ENCODE measurements at places on chromosomes 16 and 17.

- DNase-seq: no peak
These were observed 56.2 kb upstream of the RPL38 start for GRCh38 chr17:74147056-74147835.

DNA sequence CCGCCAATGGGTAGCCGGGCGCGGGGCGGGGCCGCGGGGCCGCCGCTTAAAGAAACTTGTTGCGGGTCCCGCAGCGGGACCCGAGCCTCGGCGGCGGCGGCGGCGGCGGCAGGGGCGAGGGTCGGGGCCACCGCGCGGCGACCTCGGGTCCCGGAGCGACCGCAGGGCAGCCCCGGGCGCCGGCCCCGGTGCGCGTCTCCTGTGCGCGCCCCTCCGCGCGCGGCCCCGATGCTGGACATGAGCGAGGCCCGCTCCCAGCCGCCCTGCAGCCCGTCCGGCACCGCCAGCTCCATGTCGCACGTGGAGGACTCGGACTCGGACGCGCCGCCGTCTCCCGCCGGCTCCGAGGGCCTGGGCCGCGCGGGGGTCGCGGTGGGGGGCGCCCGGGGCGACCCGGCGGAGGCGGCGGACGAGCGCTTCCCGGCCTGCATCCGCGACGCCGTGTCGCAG lies at the start of gene SOX8:
Gene SOX8, plus strand, starts transcription at position 76 of the 450 bp plus-strand sequence. Its CDS starts 153 bp downstream, at position 229.
- DNase-seq: no peak

DNA sequence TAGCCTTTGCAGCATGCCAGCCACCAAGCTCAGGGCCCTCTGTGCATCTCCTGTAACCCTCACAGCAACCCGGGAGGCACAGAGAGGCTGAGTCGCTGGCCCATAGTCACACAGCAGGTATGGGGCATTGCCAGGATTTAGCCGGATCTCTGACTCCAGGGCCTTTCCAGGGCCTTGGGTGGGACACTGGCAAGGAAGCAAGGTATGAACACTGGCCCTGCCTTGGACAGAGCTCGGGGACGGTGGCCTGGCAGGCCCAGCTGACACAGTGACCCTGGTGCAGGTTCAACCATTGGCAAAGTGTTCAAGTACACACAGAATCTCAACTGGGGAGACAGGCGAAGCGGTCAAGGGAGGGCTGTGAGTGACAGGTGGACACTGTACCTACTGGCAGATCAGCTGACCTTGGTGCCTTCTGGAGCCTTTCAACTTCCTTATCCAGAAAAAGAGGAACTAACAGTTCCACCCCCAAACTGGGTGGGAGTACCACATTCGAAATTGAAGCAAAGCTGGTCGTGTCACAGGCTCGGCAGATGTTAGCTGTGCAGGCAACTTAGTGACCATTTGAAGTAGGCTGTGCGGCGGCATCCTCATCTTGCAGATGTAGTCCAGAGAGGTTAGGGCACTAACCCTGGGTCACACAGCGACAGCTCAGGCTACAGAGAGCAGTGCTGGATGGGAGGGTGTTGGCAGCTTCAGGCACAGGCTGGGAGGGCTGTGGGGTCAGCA lies 287.4 kb downstream of the SEC14L1 start:
- DNase-seq: no peak

DNA sequence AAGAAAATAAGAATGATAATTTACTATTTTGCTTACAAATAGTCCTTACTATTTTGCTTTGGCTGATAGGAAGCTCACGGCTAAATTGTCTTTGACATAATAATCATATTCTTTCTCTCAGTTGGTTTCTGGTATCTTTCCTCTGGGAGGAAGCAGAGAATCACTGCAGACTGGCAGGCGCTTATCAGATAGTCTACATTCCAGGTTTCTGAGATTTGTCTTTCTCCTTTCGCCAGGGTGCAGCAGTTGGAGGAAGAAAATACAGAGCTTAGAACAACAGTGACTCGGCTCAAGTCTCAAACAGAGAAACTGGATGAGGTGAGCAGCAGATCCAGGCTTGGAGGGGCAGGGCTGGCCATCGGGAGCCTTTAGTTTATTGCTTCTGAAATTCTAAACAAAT lies 136.1 kb downstream of the RAB11FIP4 start:
- DNase-seq: no peak

- DNase-seq: no peak
These were observed 102.5 kb downstream of the SALL1 start for GRCh38 chr16:51048544-51048943.

DNA sequence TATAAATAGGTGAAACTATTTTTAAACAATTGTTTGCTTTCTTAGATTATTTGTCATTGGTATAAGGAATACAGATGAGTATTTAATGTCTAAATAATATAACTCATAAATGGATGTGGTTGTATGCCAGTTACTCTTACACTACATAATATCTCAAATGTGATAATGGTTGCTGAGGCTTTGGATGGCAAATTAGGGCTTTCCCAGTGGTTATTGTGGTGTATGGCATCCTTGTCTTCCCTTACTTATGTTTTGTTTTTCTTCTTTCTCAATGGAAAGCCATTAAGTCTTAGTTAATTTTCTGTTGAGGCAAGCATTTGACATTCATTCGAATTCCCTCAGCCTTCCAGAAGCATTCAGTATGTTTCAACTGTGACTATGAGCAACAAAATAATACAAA lies 10.5 kb downstream of the OMG start:
- DNase-seq: no peak

DNA sequence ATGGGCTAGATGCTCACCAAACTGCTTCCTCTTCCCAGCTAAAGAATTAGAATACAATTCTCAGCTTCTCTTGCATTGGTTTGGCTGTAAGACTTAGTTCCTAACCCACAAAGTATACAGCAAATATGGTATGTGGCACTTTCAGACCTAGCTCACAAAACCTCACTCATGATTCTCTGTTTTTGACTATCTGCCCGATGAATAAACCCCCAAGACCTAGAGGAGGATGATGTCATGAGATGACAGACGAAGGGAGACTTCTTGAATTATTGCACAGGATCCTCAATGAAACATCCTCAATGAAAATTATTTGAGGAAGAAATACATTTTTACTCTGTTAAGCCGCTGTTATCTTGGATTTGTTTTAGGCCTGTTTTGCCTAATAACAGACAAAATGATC lies 14.3 kb downstream of the CNOT1 start:
- DNase-seq: no peak

DNA sequence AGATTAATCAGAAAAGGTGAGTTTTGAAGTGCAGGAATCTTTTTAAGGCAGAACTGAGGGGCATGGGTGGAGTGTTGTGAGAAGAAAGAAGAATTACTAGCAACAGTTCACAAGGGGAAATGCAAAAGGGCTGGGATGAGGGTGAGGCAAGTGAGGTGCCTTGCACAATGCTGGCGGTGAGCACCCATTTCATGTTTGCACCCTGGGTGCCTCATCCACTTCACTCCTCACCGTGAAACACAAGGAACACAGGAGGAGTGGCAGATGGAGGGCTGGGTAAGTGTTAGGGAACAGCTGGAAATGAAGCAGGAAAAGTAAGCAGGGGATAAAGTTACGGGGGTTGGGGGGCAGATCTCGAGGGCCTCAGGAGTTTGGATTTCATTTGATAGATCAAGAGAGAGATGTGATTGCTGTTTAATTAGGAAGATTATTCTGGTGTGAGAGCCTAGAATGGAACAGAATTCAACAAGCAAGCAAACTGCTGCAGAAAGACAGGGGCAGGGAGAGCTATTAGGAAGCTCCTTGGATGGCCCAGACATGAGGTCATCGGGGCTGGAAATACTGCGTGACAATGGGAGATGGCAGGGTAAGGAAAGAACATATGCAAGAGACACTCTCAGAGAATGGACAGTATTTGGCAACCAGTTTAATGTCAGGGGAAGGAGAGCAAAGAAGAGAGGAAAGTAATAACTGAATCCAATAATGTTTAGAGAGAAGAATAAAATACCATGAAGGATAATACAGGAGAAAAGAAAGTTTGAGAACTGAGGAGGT lies 8.3 kb upstream of the HEATR6 start:
- no peak for DNase-seq

Data from GM13976 (cell line).